ENCODE measurements at places on chromosomes 7 and 10.

DNA sequence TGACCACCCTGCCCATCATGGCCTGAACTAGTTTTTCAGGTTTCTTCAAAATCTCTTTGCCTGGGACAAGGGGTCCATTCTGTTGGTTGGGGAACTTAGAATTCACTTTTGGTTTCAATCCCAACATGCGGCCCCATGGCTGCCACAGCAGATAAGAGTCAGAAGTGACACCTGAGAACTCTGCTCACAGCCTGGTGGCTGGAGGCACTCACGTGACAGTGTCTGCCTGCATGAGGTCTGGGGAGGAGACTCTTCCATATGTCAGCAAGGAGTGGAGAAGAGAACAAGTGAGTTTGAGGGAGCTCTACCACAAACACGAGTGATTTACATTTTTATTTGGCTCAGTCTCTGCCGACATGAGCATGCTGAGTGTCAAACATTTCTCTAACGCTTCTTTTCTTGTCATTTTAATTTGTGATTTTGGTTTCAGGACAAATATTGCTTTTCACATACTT, 370.4 kb downstream of the TNS3 start:
- no peak for DNase-seq

DNA sequence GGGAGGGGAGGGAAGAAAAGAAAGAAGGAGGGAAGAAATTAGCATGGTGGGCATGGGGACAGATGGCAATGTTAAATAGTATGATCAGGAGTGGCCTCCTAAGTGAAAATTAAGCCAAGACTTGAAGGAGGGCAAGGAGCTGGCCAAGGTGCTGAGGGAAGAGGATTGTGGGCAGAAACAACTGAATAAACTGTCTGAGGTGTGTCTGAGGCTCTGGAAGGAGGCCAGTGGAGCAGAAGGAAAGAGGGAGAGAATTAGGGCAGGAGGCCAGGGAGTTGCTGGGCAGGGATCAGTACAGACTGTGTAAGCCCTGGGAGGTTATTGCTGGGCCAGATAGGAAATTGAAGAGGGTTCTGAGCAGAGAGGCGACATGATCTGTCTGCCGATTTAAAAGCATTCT, 40.6 kb upstream of the VKORC1L1 start:
- DNase-seq, result peak; percentile 41

DNA sequence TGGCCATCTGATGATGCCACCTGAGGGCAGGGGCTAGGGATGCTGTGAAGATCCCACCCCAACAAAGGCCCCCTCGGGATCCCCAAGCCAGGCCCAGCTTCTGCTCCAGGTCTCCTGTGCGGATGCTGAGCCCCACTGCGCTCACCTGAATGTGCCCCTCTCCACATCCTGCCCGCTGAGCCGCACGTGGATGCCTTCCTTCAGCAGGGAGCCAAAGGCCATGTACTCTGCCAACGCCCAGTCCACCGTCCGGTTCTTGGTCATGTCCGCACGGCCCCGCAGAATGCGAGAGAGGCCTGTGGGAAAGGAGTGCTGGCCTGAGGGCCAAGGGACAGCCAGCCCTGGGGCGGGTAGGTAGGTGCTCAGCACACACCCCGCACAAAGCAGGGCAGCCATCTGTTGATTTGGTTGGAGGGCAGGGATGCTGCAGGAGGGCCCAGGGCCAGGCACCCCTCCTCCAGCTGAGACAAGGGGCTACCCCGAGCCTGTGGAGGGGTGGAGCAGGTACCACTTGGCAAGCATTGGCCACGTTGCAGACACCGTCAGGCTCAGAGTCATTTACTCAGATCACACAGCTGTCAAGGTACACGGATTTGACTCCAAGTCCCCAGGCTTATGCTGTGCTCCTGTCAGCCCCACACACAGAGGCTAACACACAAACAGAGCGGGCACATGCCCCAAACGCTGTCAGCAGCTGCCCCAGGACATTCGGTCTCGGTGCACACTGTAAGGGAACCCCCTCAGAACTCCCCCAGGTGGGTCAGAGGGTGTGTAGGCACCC, 19.2 kb downstream of the OGDHL start:
- DNase-seq, result no peak

GRCh38 chr7:87036985-87037384, 22.5 kb downstream of the ELAPOR2 start:
- DNase-seq, result no peak

- no peak for DNase-seq
Observed at GRCh38 chr10:118473305-118473960, 122.0 kb downstream of the PRLHR start.

GRCh38 chr7:24368161-24368560, 84.2 kb downstream of the NPY start:
- peak; percentile 1 for DNase-seq

GRCh38 chr7:77657427-77658224, 38.6 kb upstream of the RSBN1L start:
- DNase-seq, result peak; percentile 48

DNA sequence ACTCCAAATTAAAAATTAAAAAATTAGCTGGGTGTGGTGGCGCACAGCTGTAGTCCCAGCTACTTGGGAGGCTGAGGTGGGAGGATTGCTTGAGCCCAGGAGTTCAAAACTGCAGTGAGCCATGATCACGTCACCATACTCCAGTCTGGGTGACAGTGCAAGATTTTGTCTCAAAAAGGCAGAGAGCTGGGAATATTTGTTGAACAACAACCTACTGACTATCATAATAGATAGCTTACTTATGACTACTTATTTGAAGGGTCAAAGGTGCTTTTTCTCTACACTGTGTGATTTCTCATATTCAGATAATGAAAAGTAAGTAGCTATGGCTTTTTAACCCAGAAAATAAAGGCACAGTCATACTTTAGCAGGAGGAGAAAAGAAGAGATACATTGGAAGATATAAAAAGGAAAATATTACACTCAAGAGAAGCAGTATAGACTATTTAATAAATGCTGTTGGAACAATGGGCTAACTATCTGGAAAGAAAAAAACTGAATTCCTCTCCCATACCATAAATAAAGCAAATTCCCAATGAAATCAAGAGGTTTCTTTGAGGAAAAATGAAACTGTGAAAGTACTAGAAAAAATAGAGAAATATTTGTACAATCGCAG, 6.7 kb downstream of the GSDME start:
- no peak for DNase-seq

DNA sequence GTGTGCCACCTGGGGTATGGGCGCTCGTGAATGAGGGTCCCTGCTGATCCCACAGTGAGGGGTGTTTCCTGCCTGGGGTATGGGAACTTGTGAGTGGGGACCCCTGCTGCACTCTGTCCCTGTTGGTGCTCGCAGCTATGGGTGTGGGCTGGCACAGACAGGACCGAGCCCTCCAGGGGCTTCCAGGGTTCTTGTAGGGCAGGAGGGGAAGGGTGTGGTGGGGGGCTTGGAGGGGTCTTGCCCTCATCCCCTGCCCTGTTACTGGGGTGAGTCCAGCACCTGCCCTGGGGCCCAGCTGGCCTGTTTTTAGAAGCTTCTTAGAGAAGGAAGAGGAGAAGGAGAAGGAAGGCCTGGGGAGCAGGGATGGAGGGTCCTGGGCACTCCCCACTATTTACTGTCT, 377.0 kb upstream of the NUPR2 start:
- no peak for DNase-seq

DNA sequence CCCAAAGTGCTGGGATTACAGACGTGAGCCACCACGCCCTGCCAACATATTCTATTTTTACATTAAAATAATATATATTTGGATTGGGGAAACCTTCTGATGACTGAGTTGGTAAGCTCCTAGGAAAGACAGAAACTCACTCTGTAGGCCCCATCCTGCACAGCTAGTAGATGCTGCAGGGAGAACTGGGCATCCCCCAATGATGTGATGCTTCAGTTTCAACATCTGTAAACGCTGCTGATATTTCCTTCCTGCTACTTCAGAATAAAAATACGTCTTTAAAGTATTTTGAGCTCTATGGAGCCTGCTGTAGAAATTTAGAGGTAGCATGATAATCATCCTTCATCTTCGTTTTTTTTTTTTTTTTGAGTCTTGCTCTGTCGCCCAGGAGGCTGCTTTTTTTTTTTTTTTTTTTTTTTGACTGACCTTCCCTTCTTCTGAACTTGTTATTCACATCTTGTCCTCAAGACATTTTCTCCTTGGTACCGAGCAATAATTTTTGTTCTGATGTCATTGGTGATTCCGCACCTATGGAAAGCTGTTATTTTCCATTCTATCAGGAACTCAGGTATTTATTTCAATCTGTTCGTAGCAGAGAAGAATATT, 21.8 kb upstream of the INPP5F start:
- no peak for DNase-seq

- peak; percentile 74 for DNase-seq
Observed at GRCh38 chr10:112250555-112250954, 32.6 kb upstream of the TECTB start.

DNA sequence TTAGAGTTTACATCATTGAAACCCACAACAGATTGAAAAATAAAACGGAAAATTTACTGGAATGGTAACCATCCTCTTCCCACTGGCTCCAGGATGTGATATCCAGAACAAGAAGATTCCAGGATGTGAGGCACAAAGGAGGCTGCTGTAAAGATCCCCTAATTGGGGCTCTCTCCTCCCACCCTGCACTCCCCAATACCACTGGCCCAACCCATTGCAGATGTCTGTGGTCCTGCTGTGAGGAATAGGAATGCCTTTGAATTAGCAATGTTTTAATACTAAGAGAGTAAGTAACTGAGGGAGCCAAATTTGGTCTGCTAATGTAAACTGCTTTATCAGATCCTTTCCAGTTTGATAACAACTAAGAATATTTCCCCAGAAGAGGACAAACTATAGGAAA, 225.9 kb upstream of the INHBA start:
- DNase-seq, result no peak

DNA sequence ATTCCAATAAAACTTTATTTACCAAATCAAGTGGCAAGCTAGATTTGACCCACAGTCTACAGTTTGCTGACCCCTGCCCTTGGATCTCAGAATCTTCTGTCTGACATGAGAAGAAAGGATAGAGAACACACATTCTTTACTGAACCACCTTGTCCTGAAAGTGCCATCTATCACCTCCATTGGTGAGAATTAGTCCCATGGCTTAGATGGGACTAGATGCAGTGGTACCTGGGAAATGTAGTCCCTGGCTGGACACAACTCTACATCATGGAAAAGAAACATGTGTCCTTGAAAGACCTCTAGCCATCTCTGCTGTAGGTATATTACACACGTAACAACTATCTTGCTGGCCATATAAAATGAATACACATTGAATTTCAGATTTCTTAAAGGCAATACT, 336.2 kb downstream of the LHFPL3 start:
- no peak for DNase-seq

- DNase-seq, result no peak
Observed at GRCh38 chr7:22677680-22678079, 49.3 kb upstream of the IL6 start.

DNA sequence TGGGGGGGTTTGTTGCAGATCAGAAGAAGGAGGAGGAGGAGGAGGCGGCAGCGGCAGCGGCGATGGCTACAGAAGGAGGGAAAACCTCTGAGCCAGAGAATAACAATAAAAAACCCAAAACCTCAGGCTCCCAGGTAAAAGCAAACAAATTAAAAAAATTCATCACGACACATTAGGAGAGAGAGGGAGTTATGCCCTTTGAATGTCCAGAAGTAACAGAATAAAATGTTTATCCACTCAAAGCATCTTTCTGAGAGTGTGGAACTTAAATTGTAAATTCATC, 717 bp downstream of the SP4 start:
- DNase-seq, result no peak

- DNase-seq, result peak; percentile 40
Observed at GRCh38 chr7:77444123-77444522, 28.0 kb upstream of the GSAP start.

- peak; percentile 79 for DNase-seq
Observed at GRCh38 chr10:50585921-50586739, 37.6 kb downstream of the SGMS1 start.

GRCh38 chr10:105956550-105956949, 1208.0 kb downstream of the SORCS1 start:
- no peak for DNase-seq

DNA sequence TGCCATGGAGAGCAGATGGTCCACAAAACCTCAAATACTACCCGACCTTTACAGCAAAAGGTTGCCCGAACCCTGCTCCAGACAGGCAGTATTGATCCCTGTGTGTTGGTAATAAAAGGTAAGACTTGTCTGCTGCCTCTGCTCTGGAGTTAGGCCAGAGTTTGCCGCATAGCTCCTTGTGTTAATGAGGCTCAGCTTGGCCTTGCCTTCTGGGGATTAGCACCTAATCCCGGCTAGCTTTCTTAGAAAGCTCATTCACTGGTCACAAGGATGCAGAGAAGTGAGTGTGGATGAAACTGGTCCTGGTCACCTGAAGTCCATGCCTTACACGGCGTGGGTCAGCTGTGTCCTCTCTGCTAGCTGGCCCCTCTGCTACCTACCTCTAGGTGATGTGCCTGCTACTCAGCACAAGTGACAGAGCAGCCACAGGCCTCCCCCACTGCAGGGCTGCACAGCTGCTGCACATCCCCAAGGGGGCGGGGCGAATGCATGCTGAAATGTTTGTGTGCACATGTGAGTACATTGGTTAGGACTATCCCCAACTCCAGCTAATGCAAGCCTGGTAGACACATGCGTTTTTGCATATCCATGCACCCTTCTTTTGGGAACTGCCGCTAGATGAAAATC, 31.7 kb upstream of the SYPL1 start:
- DNase-seq, result no peak

Measured in fibroblast of mammary gland (primary cell).